Stimulated activated CD8-positive, alpha-beta memory T cell treated with anti-CD3 and anti-CD28 coated beads, Interleukin-4, amount 100 ng/mL, for 4 hours (primary cell): ENCODE measurements at places on chromosomes 2 and 18.

DNA sequence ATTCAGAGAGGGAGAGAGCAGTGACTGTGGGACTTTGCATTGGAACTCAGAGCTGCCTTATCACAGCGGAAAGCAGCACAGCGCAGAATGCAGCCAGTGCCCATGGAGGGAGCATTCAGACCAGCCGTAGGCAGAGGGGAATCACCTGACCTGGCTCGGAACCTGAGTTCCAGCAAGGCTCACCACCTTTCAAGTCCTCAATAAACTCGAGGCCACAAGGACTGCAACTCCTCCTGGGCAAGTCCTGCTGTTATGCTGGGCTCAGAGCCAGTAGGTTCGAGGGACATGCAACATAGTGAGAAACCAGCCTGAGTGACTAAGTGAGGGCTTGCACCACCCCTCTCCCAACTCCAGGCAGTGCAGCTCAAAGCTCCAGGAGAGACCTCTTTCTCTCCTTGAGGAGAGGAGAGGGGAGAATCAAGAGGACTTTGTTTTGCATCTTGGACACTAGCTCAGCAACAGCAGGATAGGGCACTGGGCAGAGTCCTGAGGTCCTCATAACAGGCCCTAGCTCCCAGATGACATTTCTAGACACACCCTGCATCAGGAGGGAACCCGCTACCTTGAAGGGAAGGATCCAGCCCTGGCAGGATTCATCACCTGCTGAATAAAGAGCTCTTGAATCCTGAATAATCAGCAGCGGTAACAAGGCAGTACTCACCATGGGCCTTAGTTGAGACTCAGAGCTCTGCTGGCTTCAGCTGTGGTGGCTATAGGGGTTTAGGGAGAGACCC lies 136.8 kb upstream of the OTOS start:
- no peak for DNase-seq

- DNase-seq: no peak
These were observed 32.0 kb downstream of the RAB31 start for GRCh38 chr18:9740071-9740470.

GRCh38 chr2:217976301-217976700 lies 26.5 kb downstream of the TNS1 start:
- DNase-seq: no peak

DNA sequence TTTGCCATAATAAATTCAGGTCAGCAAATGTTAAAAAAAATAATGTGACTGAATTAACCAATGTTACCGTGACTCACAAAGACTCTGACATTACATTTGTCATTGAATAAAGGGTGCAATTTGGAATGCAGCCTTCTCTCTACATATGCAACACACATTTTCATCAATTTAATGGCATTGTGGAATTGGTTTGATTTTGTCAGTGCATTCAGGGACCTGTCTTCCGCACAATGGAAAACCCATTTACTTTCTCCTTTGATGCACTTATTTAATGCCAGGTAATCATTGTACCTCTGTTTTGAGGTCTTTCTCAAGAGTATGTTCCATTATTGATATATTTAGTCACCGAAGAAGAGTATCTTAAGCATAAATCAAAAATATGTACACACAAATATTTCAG lies 1099.3 kb downstream of the SOCS6 start:
- DNase-seq: no peak

DNA sequence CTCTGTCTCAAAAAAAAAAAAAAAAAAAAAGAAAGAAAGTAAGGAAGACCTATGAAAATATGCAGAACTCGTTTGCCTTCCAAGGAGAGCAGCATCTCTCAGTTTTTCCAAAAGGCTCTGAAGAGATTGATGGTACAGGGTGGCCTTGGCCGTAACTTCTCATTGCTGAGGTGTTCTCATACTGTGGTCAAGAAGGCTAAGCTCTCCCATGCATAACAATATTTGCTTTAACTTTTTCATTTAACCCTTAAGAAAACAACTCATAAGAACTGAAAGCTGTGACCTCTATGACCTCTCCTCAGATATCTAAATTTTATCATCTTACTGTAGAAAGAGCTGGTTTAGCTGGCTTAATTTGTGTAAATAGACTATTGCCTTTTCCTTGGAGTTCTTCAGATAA lies 37.1 kb upstream of the GATA6 start:
- DNase-seq: no peak
